ENCODE measurements at places on chromosomes 7 and 10. TPM values are rescaled to one million over a fixed set of nuclear protein-coding genes. Genes with fewer than 3 reads are reported as not detected.
A peak's percentile ranks its signal among the peaks of the same experiment; 100 is the strongest.

Gene VGF
- total RNA-seq = not detected

Gene LRRC4
- 1.3 TPM for total RNA-seq

DNA sequence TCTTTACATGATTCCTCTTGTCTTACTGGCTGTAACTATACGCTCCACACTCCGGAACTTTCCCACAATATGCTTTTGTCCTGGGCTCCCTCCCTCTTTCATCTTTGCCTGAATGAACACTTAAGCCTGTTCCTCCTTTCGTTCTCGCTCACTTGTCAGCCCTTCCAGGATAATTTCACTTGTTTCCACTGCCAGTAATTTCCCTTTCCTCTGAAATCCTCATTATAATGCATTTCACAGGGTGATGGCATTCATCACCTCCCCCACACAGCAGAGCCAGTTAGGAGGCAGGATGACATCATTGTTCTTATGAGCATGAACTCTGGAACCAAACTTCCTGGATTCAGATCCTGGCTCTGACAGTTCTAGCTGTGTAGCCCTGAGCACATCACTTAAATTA lies 372.6 kb downstream of the GPR158 start:
- no peak for DNase-seq

- peak; percentile 66 for DNase-seq
Observed at GRCh38 chr7:137687556-137688265, 159.1 kb downstream of the DGKI start.

GRCh38 chr10:129307141-129307540 lies 159.9 kb upstream of the MGMT start:
- DNase-seq = no peak

DNA sequence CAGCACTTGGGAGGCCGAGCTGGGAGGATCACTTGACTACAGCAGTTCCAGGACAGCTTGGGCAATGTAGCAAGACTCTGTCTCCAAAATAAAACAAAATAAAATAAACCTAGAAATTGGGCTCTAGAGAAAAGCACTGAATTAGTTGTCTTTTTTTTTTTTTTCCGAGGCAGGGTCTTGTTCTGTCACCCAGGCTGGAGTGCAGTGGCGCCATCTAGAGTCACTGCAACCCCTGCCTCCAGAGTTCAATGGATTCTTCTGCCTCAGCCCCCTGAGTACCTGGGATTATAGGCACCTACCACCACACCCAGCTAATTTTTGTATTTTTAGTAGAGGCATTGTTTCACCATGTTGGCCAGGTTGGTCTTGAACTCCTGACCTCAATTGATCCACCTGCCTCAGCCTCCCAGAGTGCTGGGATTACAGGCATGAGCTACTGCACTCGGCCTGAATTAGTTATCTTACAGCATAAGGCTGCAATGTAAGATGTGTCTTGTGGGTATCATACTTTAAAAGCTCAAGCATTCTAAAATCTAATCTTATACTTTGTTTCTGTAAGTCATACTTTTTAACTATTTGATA lies 12.8 kb downstream of the MEIG1 start:
- no peak for DNase-seq

GRCh38 chr10:26407406-26407969 lies 30.7 kb upstream of the APBB1IP start:
- DNase-seq = no peak
